ENCODE measurements at places on chromosomes 7 and 10.

- no peak for DNase-seq
Observed at GRCh38 chr10:101290881-101291280, 61.6 kb upstream of the LBX1 start.

- DNase-seq, result peak; percentile 73
Observed at GRCh38 chr7:141381794-141382427, 169.3 kb upstream of the AGK start.

DNA sequence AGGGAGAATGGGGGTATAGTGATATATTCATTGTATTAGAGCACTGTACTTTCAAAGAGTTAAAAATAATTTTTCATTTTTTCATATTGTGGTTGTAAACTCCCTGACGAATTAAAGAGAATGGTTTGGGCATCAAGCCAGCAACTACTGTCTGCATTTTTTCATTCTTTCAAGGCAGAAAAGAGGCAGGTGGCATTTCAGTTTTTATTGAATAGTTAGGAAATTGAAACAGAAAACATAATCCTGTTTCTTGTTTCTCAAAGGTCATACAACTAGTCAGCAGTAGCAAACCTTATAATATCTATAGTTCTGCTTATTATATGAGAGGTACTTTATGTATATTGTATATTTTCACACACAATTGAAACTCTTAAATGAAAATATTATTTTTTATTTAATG is 303.9 kb upstream of the KCND2 start:
- DNase-seq, result no peak

DNA sequence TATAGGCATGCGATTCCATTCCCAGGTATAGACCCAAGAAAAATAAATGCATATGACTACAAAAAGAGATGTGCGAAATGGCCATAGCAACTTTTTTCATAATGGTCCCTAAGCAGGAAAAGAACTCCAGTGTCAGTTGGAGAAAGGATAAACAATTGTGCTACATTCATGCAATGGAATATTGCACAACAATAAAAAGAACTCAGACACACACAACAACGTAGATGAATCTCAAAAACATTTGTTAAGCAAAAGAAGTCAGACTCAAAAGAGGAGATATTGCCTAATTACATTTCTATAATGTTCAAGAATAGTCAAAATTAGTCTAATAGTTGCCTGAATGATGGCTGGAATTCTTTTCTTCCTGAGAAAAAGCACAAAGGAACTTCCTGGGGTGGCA is 141.1 kb upstream of the GLI3 start:
- no peak for DNase-seq

- DNase-seq, result no peak
Observed at GRCh38 chr7:159034988-159035387, 109.7 kb downstream of the VIPR2 start.

DNA sequence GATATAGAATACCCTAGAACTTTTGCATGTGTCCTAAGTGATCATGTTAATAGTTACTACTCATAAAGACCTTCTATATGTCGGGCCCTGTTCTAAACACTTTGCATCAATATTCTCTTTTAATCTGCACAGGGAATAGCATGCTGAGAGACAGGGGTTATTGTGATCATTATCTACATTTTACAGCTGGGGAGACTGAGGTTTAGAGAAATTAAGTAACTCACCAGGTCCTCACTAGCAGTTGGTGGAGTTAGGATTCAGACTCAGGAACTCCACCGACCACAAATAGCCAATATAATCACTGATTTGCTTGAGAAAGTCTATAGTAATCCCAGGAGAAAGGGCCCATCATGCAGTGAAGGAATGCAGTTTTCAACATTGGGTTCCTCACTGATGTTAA is 111.2 kb upstream of the ADO start:
- DNase-seq, result no peak

- DNase-seq, result no peak
Observed at GRCh38 chr10:1168763-1169162, 112.6 kb downstream of the WDR37 start.

DNA sequence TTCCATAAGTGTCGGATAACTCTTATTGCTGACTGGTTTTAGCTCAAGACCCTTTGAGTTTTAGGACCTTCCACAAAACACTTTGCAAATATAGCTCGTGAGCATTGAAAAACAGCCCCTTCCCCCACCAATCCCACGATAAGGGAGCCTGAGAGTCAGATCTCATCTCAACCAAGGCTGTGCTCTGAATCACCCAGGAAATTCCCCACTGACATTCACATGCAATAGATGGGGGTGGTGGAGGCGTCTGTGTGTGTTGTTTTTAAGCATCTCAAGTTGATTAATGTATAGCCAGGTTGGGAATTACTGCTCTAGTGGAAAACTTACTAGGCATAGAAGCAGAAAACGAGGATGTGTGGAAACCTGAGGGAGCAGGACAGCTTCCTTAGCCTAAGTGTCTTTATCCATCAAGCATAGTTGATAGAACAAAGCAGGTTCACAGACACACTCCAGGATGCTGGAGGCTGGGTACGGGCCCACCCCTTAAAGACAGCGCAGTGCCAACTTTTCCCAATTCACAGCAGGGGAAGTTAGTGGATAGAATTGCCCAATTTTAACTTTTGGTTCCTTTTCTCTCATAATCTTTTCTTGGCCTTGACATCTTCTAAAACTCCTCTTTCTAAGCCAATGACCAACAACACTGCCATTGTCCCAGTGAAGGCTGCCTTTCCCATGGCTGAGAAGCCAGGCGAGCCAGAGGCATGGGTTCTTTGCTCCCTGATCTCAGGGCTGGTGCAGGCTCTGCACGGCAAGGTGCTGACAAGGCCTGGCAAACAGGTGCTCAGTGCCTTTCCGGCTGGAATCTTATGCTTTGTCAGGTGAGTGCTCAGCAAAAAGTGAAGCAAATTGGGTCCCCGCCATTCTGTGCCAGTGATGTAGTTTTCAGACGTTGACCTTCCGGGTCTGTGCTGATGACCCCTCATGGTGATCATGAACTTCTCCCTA is 98.5 kb upstream of the INSIG1 start:
- DNase-seq, result no peak

DNA sequence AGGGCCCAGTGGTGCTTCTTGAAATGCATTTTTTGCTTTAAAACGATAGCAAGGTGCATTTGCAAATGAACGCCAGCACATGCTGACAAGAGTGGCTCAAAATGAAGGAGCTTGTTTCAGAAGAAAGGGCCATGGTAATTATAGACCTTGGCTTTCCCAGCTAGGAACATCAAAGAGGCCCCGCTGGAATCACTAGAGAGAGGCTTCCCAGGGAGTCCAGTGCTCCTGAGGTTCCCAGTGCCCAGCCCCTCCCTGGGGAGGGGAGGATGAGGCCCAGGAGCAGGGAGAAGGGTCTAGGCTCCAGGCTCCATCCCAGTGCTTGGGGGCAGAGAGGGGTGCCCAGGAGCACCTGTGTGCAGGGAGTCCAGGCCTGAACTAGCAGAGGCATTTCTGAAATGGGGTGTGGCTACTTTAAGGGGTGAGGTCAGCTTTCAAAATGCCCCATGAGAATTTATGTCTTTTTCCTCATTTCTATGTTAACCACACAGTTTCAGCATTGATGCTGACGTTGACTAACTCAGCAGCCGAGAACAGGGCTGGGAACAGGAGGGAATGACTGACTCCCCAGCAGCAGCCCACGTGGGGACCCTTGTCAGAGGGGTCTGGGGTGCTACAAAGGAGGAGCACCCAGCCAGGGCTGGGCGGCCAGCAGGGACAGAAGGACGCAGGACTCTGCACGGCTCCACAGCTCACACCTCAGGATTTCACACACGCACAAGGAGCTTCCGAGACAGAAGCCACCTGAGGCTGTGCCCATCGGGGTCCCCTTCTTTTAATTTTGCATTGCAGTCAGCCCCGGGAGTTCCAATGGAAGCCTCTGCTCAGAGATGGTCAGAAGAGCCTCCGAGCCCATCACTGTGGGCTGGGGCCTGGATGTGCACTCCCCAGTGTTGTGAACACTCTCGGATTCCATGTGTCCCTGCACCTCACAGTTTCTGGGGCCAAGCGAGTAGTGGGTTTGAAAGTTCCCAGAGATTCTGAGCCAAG is 570.2 kb downstream of the PTPRN2 start:
- peak; percentile 46 for DNase-seq

- no peak for DNase-seq
Observed at GRCh38 chr10:43739161-43739560, 90.5 kb upstream of the ZNF32 start.

DNA sequence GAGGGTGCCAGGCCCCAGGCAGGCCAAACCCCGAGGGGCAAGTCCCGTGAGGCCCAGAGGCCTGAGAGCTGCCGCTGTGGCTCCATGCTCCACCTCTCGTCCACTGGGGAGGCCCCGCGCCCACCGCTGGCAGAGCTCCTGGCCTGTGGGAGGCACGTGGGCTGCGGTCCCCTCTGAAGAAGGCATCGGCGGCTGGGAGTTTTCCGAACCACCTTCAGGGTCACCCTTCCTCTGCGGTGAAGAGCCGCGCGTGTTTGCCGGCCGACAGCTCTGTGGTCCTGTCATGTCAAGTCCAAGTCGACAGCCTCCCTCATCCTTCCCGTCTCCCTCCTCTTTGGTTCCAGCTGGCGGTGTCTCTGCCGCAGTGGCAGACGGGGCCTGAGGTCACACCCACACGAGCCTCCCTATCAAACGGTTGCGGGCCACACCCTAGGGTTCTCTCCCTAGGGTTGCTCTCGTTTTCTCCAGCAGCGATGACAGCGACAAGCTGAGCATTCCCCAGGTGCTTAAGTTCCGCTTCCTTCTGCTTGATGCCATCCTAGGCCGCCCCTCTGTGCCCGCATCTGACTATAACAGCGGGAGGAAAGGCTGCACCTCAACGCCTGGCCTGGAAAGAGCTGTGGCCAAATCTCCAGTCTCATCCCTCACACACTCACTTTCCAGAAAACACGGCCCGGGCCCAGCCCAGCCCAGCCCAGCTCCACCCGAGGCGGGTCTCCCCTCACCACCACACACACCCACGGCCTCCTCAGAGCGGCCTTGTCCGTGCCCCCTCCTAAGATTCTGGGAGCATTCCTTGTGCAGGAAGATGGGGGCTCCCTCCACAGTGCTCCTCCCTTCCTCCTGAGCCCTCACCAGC is 185.0 kb downstream of the ELFN1 start:
- no peak for DNase-seq

- no peak for DNase-seq
Observed at GRCh38 chr7:31109751-31110150, 57.6 kb downstream of the ADCYAP1R1 start.

DNA sequence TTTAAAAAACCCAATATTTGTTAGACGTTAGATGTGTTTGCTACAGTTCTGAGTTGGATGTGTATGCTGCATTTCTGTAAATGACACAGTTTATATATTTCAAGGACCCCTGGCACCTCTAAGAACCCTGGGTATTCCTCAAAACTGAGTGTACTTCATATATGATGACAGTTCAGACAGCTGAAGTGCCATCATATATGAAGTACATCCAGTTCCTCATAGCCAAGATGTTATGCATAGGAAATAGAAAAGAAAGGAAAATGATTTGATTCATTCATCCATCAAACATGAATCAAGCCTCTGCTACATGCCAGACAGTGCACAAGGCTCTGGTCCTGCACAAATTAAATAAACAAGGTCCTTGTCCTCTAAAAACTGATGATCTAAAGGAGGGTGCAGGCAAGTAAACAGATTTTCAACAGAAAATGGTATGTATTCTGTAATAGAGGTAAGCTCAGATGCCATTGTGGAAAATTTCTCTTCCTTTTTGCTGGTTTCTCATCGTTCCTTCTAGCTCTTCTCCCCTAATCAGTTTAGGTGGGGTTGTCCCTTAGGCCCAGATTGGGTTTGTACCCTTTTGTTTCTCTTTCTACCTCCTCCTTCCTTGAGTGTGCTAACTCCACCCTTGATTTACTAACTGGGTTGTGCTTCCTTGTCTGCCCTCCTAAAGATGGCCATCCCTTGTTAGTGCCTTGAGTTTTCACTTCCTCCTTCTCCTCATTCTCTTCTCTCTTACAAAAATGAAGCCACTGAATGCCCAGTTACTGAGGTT is 25.3 kb upstream of the SMIM30 start:
- no peak for DNase-seq

- no peak for DNase-seq
Observed at GRCh38 chr10:35691522-35692236, 49.6 kb upstream of the FZD8 start.

GRCh38 chr7:94094298-94094697 is 90.1 kb upstream of the BET1 start:
- no peak for DNase-seq

DNA sequence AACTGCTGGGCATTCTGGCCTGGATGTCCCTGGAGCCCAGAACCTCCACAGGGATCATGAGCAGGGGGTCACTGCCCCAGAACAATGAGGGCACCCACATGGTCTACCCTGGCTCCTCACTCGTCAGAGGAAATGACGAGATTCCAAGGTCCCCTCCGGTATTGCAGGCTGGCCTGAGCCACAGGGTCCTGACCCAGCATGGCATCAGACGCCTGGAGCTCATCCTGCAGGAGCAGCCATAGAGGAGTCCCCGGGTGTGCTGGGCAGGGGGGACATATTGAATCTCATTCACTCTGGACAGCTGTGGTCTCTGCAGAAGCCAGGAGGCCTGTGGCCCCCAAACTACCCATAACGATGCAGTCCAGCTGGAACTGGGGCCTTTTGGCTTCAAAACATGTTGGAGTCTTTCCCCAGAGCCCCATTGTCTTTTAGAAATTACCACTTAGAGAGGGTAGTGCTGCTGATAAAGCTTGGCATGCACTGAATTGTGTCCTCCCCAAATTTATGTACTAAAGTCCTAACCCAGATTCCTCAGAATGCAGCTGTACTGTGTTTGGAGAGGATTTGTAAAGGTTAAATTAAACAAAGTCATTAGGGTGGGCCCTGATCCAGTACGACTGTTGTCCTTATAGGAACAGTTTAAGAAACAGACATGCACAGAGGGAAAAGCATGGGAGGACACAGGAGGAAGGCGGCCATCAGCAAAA is 27.7 kb downstream of the ANXA8 start:
- DNase-seq, result no peak

DNA sequence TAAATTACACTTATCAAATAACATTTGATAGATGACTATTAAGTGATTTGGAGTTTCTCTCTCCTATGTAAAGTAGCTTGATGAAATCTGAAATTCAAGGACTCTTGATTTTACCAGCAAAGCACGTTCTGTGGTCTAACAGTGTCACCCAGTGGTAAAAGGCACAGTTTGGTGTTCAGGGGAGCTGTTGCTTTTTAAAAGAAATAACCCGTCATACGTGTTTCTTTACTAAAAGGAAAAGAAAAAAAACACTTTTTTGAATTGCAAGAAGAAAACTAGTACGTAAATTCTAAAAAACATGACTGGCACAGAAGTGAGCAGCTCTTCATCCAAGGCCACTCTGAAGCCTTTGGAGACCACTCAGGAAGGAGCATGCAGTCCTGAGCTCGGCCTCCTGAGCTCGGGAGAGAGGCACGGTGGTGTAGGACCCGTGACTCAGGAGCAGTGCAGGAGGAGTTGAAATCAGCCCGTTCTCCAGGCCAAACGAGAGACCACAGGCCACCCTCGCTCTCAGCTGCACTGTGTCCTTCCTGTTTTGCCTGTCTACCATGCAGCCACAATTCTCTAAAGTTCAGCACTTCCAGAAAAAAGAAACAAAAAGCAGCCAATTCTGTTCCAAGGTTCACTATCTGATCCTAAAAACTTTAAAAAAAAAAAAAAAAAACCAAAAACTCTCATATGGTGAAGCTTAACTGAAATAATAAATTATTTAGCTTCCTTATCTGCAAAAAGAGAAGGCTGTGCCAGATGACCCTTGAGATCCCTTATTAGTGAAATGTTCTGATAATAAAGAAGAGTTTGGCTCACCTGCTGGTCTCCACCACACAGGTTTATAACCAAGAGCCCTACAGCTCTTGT is 212.6 kb upstream of the FRMD4A start:
- no peak for DNase-seq
